ENCODE measurements at places on chromosomes 1 and 21.

GRCh38 chr1:225522588-225523262 lies 94.9 kb upstream of the LBR start:
- DNase-seq = no peak

DNA sequence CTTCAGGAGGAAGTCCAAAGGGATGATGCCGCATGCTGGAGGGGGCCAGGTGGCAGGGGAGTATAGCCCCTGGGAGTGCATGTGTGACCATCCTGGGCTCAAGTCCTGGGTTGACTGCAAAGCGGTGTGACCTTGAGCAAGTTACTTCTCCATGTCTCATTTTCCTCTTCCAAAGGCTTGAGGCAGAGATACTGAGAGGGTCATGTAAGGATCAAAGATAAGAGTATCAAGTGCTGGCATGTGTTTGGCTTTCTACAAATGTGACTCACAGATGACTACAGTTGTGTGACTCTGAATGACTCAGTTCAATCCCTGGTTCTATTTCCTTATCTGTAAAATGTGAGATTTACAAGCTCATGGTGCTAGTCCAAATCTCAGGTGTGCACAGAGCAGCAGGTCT lies 26.1 kb downstream of the PROK1 start:
- peak; percentile 89 for DNase-seq

GRCh38 chr1:197041486-197042353 lies 25.3 kb downstream of the F13B start:
- no peak for DNase-seq

- DNase-seq = no peak
Observed at GRCh38 chr21:23471877-23472276, 2135.4 kb downstream of the MRPL39 start.

- no peak for DNase-seq
Observed at GRCh38 chr21:18191139-18191538, 53.5 kb upstream of the CHODL start.

DNA sequence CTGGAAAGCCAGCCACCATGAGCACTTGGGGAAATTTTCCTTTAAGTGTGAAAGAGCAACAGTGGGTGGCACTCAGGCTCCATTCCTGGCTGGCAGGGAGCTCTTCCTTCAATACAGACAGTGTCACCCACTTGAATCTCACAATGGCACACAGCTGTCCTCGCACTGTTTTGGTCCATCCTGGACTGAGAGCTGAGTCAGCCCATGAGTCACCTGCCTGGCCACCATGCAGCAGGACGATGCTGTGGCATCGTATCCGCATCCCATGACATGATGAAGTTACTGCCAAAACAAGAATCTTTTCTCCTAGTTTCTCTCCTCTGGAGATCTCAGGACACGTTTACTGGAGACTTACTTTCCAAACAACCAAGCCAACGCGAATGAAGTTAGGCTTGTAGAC lies 6.0 kb downstream of the TMPRSS2 start:
- peak; percentile 73 for DNase-seq

GRCh38 chr1:239736479-239736878 lies 350.1 kb downstream of the CHRM3 start:
- DNase-seq = no peak

DNA sequence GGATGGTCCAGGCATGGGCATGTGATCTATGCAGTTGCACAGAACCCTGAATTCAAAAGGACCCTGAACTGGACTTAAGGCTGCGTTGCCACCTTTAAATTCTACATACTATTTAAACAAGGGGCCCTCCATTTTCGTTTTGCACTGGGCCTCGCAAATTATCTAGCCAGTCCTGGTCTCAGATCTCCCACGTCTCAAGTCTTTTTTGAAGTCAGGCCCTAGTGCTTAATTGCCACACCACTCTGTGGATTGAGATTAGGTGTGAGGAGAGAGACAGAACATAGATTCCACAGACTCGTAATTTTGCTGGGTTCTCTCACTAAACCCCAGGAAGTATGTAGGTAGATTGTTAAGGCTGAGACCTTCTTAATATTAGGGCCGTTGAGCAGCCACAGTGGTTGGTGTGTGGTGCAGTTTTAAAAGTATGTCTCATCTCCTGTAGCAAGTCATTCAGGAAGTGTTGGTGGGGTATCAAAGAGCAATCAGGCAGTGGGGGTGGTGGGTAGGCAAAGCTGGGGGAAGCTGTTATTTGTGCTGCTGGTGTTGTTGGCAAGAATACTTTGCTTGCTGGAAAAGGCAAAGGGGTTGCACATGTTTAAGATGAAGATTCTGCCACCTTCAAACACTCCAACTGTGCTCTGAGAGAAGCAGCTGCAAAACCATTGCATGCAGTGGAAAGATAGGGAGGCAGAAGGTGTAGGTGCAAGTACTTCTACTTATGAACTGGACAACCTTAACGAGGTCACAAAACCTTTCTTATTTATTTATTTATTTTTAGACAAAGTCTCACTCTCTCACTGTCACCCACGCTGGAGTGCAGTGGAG lies 11.2 kb downstream of the CD84 start:
- no peak for DNase-seq

DNA sequence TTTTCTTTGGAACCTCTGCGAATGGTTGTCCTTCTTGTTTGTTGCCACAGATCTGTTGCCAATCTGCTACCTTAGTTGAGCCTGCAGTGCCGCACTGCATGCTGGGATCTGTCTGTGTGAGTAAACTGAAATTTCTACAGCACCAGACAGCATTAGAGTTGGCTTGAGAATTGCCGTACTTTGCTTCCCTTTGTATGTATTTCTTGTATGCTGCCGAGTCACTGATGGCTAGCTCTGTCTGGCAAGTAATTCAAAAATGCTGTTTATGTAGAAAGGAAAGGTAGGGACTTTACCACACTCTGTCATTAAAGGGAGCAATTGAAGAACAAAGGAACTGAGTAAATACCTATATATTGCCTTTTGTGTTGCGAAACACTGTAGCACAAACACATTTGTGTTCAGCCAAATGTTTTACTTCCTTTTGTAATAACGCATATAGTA lies 857.4 kb downstream of the USP25 start:
- peak; percentile 63 for DNase-seq

- DNase-seq = no peak
Observed at GRCh38 chr1:156948708-156949107, 28.3 kb downstream of the LRRC71 start.

DNA sequence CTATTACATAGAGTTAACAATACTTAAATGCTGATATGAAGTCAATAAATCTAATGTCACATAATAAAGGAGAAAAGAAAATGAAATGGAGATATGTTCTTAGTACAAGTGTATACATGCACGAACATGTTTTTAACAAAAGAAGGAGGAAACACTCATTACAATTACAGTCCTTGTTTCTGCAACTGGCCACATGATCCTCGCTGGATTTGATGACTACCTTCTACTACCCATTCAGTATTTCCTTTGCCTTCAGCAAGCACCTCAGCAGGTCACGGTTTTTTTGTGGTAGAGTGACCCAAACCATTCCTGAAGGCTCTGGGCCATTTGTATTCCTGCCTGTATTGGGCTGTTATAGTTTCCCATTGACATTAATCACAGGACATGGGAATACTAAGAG lies 172.8 kb upstream of the CXADR start:
- DNase-seq = no peak

- no peak for DNase-seq
Observed at GRCh38 chr1:108679586-108680213, 12.4 kb upstream of the PRPF38B start.

DNA sequence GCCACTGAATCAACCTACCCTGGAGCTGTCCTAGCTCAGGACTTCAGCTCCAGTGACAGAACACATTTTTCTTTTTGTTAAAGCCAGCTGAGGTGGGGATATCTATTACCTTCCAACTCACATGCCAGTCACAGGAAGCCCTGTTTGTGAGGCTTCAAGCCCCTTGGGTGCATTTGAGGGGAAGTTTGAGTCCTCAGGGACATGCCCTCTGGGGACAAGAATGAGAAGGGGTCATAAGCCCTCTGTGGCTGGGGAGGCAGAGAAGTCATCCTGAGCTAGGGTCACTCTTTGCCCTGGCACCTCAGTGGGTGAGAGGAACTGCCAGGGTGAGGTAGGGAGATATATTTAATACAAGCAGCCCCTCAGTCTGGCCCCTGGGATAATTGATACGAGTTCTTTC lies 33.5 kb upstream of the CLDN14 start:
- no peak for DNase-seq
